ENCODE measurements at places on chromosomes 3 and 15. TPM values are rescaled to one million over a fixed set of nuclear protein-coding genes. Genes with fewer than 3 reads are reported as not detected.

DNA sequence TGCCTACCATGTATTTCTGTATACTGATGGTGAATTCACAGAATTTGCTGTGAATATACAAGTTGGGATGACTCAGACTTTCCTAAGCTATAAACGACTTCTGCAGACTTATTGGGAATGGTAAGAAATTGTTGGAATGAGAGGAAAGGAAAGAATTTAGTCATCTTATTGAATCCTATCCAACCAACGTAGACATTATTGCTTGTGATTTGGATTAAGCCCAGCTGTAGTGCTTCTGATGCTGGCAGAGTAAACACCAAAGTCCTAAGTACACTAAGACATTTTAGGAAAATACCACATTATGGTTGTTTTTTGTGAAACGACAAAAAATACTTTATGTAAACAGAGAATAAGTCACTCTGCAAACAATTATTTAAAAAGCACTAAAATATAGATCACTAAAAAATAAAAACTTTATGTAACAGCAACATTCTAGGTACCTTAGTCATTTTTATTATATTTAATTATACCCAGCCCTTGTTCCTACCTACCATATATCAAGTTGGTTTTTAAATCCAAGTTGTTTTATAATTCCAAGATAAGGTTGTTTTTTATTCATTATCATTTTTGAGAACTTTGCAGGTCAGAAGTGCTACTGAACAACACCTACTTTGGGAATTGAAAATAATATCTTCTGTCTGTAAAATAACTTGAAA lies 99.2 kb upstream of the MLF1 start:
- no peak overlapping the region for H3K27ac ChIP-seq
- H3K4me1 ChIP-seq: no peaks in the 10 kb centered on the region
- no peaks in the 10 kb centered on the region for H3K27me3 ChIP-seq
- H3K36me3 ChIP-seq: no peaks in the 10 kb centered on the region
- no peak overlapping the region for H3K4me3 ChIP-seq

DNA sequence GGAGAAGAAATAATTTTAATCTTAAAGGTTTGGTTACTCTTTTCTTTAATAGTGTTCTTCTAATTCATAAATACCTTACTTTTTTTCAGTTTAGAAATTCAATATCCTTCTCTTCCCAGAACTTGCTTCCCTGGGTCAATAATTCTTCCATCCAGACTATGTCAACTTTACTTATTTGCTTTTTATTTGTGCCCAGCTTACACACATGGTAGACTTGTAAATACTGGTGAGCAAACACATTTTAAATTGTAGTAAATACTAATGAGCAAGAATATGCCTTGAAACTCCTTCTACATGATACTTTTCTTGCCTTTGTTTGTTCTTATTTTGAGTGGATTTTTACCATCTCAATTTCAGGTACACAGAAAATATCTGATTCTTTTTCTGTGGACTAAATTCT lies 33.7 kb downstream of the SST start:
- no peak overlapping the region for H3K27ac ChIP-seq
- H3K36me3 ChIP-seq: no peaks in the 10 kb centered on the region

GRCh38 chr3:16143861-16144447 lies 30.5 kb upstream of the GALNT15 start:
- H3K27me3 ChIP-seq: no peaks in the 10 kb centered on the region
- DNase-seq: no peak
- H3K36me3 ChIP-seq: no peaks in the 10 kb centered on the region
- peaks cover 6% of the 10 kb centered on the region for H3K4me1 ChIP-seq

GRCh38 chr15:52206446-52206845 lies 15.3 kb upstream of the GNB5 start:
- peaks cover 2% of the 10 kb centered on the region for H3K36me3 ChIP-seq
- no peak overlapping the region for H3K4me3 ChIP-seq
- H3K27me3 ChIP-seq: no peaks in the 10 kb centered on the region
- DNase-seq: no peak

- H3K4me3 ChIP-seq: no peak overlapping the region
- no peaks in the 10 kb centered on the region for H3K36me3 ChIP-seq
- peaks cover 8% of the 10 kb centered on the region for H3K4me1 ChIP-seq
Observed at GRCh38 chr15:83656943-83657528, 3.1 kb downstream of the ADAMTSL3 start.

- H3K36me3 ChIP-seq: no peaks in the 10 kb centered on the region
- H3K4me3 ChIP-seq: no peak overlapping the region
- no peak overlapping the region for H3K27ac ChIP-seq
- H3K27me3 ChIP-seq: no peaks in the 10 kb centered on the region
- no peaks in the 10 kb centered on the region for H3K4me1 ChIP-seq
- no peak for DNase-seq
Observed at GRCh38 chr3:95002438-95003046, 939.7 kb downstream of the NSUN3 start.

DNA sequence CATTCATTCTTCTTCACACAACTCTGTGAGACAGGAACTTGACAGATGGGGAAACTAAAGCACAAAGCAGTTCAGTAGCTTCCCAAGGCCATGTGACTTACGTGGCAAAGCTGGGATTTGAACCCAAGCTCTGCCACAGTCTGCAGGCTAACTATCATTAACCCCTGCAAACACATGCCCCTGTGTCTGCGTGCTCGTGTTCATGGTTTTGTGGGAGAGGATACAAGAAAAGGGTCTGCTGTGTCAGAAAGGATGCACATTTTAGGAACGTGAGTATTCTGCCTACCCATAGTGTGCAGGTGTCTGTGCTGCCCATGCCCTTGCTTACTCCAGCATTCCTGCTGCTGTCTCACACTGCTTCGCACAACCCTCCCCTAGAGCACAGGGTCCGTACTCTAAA lies 137.0 kb downstream of the CHDH start:
- DNase-seq: no peak
- H3K27me3 ChIP-seq: no peaks in the 10 kb centered on the region
- H3K4me3 ChIP-seq: no peak overlapping the region
- H3K27ac ChIP-seq: no peak overlapping the region
- H3K4me1 ChIP-seq: no peaks in the 10 kb centered on the region
- H3K36me3 ChIP-seq: no peaks in the 10 kb centered on the region

DNA sequence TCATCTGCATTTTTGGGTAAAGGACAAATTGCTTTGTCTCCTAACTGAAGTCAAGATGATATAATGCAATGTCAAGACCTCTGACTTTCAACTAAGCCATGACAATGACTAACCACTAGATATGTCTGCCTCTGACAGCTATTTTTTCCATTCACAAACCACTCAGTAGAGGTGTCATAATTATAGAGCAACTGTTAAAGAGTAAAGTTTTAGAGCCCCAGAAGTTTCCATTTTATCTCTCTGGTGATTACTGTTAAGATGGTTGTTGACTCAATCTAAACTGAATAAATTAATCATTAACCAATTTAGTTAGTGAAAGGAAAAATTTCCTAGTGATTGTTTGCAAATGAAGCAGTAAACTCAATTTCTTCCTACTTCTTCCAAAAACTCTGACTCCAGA lies 779.9 kb downstream of the GRM7 start:
- no peak for DNase-seq
- no peak overlapping the region for H3K4me3 ChIP-seq
- H3K27ac ChIP-seq: no peak overlapping the region
- H3K27me3 ChIP-seq: no peaks in the 10 kb centered on the region

DNA sequence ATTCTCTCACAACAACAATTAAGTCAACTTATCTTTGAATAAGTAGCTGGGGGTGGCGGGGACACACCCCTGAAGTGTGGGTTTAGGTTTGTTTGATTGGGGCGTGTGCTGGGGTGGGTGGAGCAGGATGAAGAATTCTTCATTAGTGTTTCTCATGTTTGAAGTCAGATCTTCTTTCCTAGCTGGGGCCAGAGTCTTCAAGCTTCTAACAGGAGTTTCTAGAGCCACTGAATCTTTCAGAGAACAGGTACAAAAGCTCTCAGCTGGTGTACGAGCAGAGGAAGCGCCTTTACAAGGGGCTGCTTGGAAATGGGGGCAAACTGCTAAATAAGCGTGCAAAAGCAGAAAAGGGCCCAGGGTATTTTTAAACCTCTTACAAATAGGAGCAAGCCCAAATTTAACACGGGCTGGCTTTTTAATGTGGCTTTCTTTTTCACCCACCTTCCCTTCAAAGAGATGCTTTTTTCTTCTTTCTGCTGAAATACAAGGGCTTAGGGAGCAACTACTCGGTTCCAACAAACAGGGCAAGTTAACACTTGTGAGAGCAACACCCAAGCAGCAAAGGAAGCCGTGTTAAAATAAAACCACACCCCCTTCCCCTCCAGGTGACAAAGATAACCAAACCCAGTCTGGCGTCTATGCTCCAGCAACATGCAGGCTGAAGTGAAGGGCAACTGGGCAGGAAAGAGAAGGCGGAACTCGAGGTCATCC lies 86.9 kb upstream of the RASGRP1 start:
- no peak for DNase-seq
- H3K4me1 ChIP-seq: no peaks in the 10 kb centered on the region
- no peaks in the 10 kb centered on the region for H3K27me3 ChIP-seq
- H3K36me3 ChIP-seq: no peaks in the 10 kb centered on the region

DNA sequence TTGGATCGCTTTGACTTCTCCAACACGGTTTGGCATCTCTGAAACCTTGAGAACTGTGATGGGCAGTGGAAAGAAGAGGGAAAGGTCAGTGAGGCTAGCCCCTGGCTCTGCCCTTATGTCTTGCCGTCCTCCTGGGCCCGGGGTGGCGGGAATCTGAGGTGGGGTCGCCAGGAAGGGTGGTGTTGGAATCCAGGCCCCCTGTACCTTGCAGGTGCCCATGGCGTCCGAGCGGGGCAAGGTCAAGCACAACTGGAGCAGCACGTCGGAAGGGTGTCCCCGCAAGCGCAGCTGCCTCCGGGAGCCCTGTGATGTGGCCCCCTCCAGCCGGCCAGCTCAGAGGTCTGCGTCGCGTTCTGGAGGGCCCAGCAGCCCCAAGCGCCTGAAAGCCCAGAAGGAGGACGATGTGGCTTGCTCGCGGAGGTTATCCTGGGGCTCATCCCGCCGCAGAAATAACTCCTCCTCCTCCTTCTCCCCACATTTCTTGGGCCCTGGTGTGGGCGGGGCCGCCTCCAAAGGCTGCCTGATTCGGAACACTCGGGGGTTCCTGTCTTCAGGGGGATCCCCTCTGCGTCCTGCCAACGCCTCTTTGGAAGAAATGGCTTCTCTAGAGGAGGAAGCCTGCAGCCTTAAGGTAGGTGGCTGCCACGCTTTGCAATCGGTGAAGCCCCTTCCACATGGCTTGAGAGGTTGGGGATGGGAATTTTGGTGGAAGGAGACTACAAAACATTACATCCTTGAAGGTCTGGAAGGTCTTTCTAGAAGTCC lies 907 bp downstream of the TATDN2 start:
- peak overlapping the region; percentile 76 for H3K4me3 ChIP-seq
- peak; percentile 41 for DNase-seq
- H3K4me1 ChIP-seq: peaks cover 12% of the 10 kb centered on the region
- H3K27ac ChIP-seq: peak overlapping the region; percentile 75
- no peaks in the 10 kb centered on the region for H3K27me3 ChIP-seq
- H3K36me3 ChIP-seq: no peaks in the 10 kb centered on the region

DNA sequence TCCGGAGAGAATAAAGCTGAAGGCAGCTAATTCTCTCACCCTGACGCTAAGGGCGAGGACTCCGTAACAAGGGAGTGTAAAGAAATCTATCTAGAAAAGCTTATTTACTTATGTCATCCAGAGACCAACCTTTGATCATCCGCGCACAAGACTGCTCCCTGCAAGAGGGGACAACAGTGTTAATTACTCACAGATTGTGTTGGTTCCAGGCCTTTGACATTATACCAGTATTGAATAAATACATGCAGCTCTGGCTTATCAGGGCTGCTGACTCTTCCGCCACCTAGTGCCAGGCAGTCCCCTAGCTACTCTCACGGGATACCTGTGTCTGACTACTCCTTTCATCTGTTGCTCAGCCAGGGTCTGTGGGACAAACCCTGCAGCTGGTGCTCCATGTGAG lies 211.7 kb downstream of the DTWD1 start:
- no peak overlapping the region for H3K27ac ChIP-seq
- DNase-seq: peak; percentile 52
- 0 out of 2 replicates have a peak, but pooled peaks cover 6% of the 10 kb centered on the region for H3K4me1 ChIP-seq
- no peak overlapping the region for H3K4me3 ChIP-seq
- no peaks in the 10 kb centered on the region for H3K36me3 ChIP-seq

DNA sequence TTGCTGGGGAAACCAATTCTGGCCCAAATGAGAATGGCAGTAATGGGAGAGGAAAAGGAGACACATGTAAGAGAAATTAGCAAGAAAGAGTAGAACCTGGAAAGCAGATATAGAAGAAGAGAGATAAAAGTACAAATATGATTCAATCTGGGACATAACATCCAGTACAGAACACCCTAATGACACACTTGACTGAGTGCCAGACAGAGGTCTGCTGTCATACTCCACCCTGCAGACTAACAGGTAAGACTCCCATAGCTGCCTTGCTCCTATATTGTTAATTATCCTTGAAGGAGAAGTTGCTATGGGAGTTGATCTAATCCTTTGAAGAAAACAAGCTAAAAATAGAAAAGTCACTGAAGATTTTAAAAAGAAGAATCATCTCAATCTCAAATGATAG lies 21.1 kb downstream of the CCPG1 start:
- no peaks in the 10 kb centered on the region for H3K4me1 ChIP-seq
- no peaks in the 10 kb centered on the region for H3K36me3 ChIP-seq
- H3K27me3 ChIP-seq: no peaks in the 10 kb centered on the region
- DNase-seq: no peak

DNA sequence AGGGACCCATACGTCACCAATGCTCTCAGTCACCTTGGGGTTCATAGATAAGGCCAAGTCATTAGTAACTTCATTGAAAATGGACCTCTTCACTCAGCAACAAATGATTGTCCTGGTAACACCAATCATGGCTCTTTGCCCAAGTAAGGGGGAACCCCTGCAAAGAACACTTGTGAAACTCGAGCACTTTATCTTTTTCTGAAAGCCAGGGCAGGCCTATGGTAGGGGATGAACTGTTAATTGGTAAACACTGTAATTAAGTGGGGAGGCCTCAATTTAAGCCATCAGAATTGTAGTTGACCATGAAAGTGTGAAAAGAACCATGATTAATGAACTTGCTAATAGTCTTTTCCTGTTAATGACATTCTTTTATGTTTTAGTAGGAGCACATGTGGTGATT lies 73.3 kb downstream of the ABHD5 start:
- H3K4me1 ChIP-seq: peaks cover 11% of the 10 kb centered on the region
- H3K36me3 ChIP-seq: no peaks in the 10 kb centered on the region
- DNase-seq: no peak

GRCh38 chr3:30181178-30181465 lies 425.3 kb upstream of the TGFBR2 start:
- no peaks in the 10 kb centered on the region for H3K27me3 ChIP-seq
- no peaks in the 10 kb centered on the region for H3K4me1 ChIP-seq
- no peak overlapping the region for H3K27ac ChIP-seq
- no peaks in the 10 kb centered on the region for H3K36me3 ChIP-seq
- no peak for DNase-seq

GRCh38 chr3:37794646-37795045 lies 67.0 kb upstream of the CTDSPL start:
- DNase-seq: no peak
- H3K27ac ChIP-seq: no peak overlapping the region
- no peak overlapping the region for H3K4me3 ChIP-seq
- H3K27me3 ChIP-seq: no peaks in the 10 kb centered on the region
- H3K4me1 ChIP-seq: peaks cover 5% of the 10 kb centered on the region
- no peaks in the 10 kb centered on the region for H3K36me3 ChIP-seq

GRCh38 chr3:18562364-18563154 lies 137.4 kb upstream of the SATB1 start:
- no peaks in the 10 kb centered on the region for H3K4me1 ChIP-seq
- no peaks in the 10 kb centered on the region for H3K36me3 ChIP-seq
- no peak overlapping the region for H3K27ac ChIP-seq
- H3K27me3 ChIP-seq: no peaks in the 10 kb centered on the region
- no peak overlapping the region for H3K4me3 ChIP-seq
- no peak for DNase-seq

The ACOX2 gene
- 9.5 TPM for total RNA-seq

The ALAS1 gene
- 60.0 TPM for total RNA-seq
